ENCODE measurements at places on chromosomes 3 and 15.
A peak's percentile ranks its signal among the peaks of the same experiment; 100 is the strongest.

GRCh38 chr3:151135541-151136337 lies 50.3 kb downstream of the MED12L start:
- peak; percentile 46 for DNase-seq

- DNase-seq, result no peak
These were observed 64.7 kb downstream of the ARRDC4 start for GRCh38 chr15:98025237-98025636.

- DNase-seq, result no peak
These were observed 156.7 kb downstream of the KLF13 start for GRCh38 chr15:31483053-31483985.

DNA sequence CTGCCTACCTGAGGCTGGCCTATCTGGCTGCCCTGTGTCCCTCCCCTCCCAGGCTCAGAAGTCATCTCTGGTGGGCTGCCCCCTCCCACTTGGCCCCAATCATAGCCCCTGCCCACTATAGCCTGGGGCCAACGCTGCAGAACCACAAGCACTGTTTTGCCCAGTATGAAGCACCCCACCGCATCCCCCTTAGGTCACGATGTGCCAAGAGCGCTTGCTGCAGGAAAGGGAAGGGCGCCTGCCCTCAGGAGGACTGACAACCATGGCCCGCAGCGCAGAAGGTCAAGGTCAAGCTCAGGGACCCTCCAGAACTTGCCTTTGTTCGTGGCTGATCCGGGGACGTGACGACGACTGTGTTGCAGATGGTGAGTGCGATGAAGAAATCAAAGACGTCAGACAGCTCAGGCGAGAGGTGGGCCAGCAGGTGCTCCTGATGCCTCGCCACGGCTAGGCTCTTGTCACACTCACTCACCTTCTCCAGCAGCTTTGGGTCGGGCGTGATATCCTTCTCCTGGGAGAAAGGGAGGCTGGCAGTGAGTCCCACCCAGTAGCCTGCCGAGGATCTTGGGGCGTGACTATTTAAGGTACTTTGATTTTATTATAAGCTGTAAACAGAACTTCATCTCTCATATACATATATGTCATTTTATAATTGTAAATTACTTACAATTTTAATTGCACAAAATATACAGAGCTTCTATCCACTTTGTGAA lies 146.6 kb downstream of the ATP10A start:
- no peak for DNase-seq

- DNase-seq, result no peak
These were observed 37.6 kb upstream of the SLC22A13 start for GRCh38 chr3:38227989-38228388.

DNA sequence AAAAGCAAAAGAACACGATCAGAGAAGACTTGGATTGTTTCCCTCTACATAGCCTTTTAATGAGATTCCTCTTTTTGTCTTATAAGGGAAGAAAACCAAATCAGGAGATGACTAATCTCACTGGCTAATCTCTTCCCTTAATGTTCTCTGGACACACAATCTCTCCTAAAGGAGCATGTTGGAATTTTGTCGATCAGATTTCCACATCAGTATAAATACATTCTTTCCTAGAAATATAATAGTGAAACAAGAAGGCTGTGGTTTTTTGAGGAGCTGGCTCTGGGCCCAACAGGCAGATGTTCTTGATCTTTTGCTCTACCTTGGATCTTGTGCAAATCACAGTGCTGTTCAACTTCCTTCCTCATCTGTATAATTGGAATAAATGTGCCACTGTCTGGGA lies 94.0 kb downstream of the GTPBP8 start:
- DNase-seq, result no peak

DNA sequence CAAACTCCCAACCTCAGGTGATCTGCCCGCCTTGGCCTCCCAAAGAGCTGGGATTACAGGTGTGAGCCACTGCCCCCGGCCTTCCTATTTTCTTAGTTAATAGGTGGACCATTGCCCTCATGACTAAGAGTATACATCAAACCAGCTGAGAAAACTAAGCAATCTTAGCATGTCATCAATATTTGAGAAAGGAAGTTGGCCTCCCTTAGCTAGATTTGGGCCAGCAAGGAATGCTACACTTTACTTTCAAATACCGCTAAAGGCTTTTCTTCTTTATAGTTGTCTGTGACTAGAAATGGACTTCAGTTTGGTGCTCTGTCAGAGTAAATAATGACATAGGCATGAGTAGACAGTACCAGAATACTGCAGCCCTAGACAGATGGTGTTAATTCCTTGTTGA lies 199.3 kb downstream of the GAP43 start:
- DNase-seq, result no peak

All from NCI-H774 (cell line).